ENCODE measurements at places on chromosomes 6 and 20. TPM values are rescaled to one million over a fixed set of nuclear protein-coding genes. Genes with fewer than 3 reads are reported as not detected.

- no peak for DNase-seq
Observed at GRCh38 chr20:62732031-62732760, 23.6 kb downstream of the NTSR1 start.

DNA sequence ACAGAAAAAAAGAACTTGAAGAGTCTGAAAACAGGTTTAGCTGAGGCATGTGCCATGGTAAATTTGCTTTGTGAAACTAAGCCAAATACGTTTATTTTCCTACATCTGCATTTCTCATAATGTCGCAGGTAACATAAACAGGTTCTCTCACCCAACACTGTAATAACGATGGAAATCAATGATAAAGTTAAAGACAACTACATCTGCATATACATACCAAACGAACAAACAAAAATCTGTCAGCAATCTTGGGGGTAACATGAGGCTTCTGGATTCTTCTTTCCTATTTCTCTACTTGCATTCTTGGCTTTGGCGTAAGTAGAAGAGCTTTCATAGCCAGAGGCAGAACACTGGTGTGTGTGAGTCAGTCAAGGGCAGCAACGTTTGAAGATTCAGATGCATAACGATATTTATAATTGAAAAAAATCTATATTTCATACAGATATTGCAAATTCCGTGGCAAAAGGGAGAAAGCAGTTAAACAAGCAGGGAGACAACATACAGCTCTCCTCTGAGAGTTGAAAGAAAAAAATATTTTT is 195.1 kb downstream of the EDN1 start:
- no peak for DNase-seq

DNA sequence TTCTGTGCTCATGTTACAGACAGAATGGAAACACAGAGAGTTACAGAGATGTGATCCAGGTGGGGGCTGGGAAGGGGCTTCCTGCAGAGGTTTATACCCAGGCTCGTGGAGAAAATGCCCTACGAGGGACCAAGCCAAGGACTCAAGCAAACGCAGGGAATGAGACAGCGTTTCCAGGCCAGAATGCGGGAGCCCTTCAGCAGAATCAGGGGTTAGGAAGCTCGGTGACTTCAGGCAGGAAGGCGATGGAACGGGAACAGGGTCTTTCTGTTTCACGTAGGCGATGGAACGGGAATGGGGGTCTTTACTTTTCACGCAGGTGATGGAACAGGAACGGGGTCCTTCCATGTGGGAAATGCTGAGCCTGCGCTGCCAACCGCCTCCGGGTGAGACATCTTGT is 82.6 kb downstream of the THBS2 start:
- DNase-seq: no peak

- no peak for DNase-seq
Observed at GRCh38 chr6:129936329-129937165, 75.4 kb upstream of the TMEM244 start.

DNA sequence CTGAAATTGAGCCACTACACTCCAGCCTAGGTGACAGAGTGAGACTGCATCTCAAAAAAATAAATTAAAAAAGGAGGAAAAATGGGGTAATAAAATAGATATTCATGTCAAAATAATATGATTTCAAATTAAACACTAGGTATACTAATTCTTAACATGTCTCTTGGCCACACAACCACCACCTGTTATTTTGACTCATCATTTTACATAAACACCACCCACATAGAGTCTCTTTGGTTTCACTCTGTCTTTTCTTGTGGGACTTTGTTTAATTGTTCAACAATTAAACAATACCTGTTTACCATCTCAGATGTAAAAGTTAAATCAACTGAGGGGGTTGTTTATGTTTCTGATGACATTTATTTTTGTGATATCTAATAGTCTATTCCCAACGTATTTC is 476.8 kb upstream of the ADGRB3 start:
- no peak for DNase-seq

- no peak for DNase-seq
Observed at GRCh38 chr20:53927990-53928389, 142.4 kb downstream of the BCAS1 start.

DNA sequence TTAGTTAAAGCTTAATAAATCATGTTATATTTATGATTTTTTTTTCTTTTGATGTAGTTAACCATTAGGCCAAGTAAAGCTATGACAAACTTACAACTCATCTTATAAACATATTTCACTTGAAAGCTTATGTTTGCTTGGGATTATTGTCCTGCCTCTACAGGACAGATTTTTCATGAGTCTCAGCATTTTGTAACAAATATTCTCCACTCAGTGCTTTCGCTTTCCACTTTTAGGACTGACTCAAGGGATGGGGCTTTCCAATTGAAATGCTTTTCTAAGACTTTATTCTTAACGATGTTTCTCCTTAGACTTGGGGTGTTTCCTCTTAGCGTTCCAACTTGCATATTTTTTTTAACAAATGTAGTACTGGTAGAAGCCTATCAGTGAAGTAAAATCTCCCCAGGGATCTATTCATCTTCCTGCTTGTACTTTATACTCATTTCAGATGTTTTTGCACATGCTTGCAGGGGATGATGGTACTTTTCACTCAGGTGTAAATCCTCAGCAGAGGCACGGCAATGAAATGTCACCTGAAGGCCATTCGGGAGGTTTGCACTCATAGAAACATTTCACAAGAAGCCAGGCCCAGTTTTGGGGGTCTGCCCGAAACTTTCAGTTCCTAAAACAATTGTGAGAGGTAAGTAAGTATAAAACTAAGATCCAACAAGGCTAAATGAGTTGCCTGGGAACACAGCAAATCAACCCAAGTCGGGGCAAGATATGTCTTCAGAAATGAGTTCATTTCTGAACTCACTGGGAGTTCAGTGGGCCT is 298.1 kb upstream of the FOXQ1 start:
- no peak for DNase-seq

DNA sequence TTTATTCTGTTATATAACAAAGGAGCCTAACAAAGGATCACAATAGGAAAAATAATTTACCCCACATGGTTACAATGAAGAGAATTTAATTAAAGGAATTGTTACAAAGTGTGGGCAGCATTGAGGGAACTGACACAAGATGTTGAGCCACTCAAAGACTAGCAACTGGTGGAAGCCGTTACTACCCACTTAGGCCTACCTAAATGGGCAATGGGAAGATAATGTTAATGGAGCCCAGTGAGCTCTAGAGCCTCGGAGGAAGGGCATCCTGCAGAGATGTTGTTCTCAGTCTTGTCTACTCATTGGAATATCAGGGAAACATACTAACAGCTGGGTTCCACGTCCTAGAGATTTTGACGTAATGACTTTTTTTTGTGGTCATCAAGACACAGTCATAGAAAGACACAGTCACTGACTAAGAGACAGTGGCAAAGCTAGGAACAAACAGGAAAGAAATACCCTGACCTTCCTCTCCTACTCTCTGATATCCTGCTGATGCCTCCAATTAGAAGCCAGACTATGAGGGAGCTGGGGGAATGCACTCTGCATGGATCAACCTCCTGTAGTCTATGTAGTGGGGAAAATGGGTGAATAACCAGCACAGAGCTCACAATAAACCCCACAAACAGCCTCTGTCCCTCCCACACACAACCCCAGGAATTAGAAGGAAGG is 523.8 kb upstream of the FLRT3 start:
- no peak for DNase-seq

- no peak for DNase-seq
Observed at GRCh38 chr20:4300921-4301320, 285.6 kb upstream of the RNF24 start.

DNA sequence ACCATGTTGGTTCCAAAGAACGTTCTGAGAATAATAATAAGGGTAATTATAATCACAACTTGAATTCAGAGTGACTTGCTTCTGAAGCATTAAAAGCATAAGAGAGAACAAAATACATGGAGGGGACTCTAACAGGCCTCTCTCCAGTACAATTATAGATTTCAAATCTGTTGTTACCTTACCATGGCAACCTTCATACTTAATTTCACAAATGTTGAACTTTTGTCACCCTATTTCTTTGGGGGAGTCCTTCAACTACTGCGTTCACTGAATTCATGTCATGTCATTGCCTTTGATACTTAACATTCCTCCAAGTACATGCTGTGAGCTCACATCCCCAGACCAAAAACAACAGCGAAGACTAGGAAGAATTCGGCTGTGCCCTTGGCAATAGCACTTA is 104.0 kb downstream of the MKKS start:
- no peak for DNase-seq

DNA sequence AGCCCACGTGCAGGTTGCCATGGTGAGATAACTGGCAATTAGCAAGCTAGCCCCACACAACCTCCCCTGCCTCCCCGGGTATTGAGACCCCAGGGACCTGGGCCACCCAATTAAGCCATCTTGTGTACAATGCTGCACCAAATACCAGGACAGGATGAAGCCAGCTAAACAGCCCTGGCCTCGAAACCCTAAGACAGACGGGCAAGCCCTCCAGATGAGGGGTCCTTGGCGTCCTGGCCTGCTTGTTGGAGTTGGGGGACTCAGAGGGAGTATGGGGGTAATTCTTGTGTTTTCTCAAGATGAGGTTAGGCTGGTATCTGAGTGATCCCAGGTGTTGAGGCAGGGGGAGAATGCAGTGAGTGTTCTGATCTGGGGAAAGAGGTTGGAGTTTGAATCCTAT is 8.8 kb upstream of the MAPRE1 start:
- DNase-seq: no peak

- no peak for DNase-seq
Observed at GRCh38 chr6:140857739-140858380, 1274.9 kb upstream of the GJE1 start.

DNA sequence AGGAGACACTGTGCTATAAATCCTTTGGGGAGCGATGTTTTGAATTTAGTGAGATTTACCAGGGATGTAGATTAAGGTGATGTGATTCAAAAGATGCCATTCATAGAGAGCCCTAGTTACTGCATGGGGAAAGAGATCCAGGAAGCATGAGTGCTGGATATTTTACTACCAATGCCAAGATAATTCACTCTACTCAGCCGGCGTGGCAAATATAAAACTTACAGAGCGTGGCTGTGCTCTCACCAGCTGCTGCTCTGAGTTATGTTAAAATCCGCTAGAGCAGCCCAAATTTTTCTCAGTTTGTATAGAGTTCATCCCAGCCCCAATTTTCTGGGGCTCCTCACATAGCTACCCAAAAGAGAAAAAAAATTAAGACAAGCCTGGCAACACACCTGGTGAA is 48.6 kb downstream of the BFSP1 start:
- no peak for DNase-seq

GRCh38 chr20:19673575-19673974 is 84.5 kb upstream of the RIN2 start:
- DNase-seq: no peak

- DNase-seq: no peak
Observed at GRCh38 chr6:134816300-134816699, 133.6 kb downstream of the ALDH8A1 start.

- DNase-seq: no peak
Observed at GRCh38 chr6:154653385-154653784, 79.8 kb upstream of the SCAF8 start.

DNA sequence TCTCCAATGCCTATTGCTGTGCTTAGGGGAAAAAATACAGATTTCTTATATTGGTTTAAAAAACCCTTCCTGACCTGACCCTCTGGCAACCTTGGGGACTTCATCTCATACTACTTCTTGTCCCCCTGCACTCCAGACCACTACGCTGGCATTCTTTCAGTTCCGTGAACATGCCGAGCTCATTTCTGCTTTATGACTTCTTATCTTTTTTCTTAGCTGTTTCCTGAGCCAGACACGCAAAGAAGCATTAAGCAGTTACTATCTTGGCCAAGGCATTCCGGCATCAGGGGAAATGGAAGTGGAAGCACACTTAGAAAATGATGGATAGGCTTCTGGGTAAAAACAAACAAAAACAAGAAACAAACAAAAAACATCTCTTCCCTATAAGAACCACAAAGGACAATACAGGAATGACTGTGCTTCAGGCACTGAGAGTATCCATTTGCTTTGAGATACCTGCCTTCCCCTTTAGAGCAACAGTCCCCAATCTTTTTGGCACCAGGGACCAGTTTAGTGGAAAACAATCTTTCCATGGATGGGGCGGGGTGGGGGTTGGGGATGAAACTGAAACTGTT is 4.4 kb upstream of the CCDC28A start:
- no peak for DNase-seq

DNA sequence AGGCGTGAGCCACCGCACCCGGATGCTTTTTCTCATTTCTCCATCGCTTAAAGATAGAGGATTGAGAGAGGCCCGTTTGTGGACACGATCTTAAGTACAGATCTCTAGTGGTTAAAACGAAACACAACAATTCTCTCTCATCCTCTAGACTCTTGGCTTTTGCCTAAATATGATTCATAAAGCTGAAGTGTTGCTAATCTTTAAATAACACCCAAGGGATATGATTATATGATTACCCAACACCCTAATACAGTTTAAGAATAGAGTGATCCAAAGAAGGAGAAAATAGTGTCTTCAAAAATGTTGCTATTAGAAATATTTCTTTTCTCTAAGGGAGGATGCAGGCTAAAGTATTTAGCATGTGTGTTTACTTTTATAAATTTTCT is 50.4 kb downstream of the MTHFD1L start:
- no peak for DNase-seq

GRCh38 chr6:47650553-47651432 is 47.6 kb upstream of the ADGRF4 start:
- DNase-seq: no peak

DNA sequence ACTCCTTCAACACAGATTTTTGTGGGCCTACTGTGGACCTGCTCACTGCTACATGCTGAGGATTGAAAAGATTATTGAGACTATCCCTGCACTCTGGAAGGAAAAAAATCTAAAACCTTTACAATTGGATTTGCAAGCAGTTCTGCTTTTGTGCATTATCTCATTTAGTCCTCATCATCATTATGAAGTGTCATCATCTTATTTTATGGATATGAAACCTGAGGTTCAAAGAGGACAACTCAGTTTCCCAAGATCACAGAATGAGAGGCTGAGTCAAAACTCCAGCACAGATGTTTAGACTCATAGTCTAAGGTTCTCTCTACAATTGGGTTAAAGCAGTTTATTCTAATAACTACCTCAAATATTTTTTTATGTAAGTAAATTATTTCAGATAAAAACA is 160.2 kb upstream of the MARCKS start:
- DNase-seq: no peak

- no peak for DNase-seq
Observed at GRCh38 chr6:84836366-84836765, 72.0 kb upstream of the TBX18 start.

Gene AKAP7
- total RNA-seq: 13.0 TPM

Gene ZNF391
- total RNA-seq: 0.60 TPM

Gene DCDC2
- not detected for total RNA-seq

Gene MAP1LC3A
- total RNA-seq: 76.1 TPM

Gene ZSCAN16
- total RNA-seq: 3.8 TPM

Gene PRSS16
- 0.84 TPM for total RNA-seq

Gene MCHR2
- not detected for total RNA-seq

All from omental fat pad (tissue), 4 donors.